ENCODE measurements at places on chromosomes 2 and 18.

DNA sequence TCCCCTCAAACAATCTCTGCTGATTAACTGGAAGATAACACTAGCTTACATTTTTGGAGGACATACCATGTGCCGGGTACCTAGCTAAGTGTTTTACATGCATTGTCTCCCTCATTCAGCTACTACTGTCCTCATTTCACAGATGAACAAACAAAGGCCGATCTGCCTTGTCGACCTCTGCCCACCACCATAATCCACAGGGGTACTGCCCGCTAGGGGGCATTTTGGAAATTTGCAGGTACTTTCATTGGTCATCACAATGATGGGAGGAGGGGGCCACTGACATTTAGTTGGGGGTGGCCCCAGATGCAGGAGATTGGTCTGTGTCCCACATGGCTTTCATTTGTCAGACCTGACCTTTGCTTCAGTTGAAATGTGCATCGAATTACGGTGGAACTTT lies 3.9 kb upstream of the TMEM163 start:
- DNase-seq, result no peak

- no peak for DNase-seq
These were observed 62.4 kb downstream of the RALBP1 start for GRCh38 chr18:9537677-9538076.

GRCh38 chr18:41461114-41461513 lies 493.9 kb upstream of the PIK3C3 start:
- DNase-seq, result peak; percentile 19

GRCh38 chr2:222943820-222944219 lies 83.0 kb downstream of the ACSL3 start:
- peak; percentile 75 for DNase-seq

GRCh38 chr2:10554961-10555809 lies 107.1 kb upstream of the ODC1 start:
- DNase-seq, result no peak

DNA sequence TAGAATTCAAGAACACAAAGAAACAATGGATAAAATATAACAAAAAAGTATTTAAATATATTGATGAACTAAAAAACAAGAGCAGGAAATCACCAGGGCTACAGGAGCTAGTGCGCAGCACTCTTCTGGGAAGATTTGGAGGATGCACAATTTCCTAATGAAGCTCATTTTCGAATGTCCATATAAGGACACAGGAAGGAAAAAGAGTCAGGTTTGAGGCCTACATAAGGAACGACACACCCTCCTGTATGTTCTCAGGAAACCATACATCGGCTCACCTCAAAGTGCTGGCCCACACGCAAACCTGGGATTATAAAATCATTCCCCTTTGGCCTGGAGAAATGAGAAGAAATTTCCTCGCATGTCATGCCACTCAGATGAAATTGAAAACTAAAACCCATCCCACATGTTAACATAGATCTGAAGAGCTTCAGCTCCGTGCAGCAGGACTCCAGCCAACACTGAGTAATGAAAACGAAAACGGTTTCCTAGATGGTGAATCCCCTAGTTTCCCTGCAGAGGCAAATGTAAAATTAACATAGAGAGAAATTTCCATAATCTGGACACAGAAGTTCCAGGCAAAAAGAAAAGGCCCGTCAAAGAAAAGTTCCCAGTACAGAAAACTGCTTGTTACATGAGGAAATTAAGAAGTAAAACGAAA lies 825.8 kb downstream of the SOCS6 start:
- DNase-seq, result no peak

DNA sequence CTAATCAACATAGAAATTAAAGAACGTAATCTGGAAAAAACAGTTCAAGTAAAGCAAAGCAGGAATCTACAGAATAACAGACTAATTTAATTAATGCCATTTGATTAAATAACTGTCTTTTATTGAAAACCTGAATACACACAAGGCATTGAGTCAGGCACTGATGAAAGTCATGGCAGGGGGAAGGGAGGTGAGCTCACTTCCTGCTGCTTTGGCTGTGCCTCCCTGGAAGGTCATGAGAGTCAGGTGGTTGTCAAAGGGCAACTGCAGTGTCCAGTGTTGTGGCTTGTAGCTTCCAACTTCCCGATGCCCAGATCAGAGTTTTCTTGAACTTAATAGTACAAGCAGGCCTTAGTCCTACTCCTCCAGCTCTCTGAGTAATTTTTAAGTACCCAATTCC lies 180.9 kb downstream of the PID1 start:
- DNase-seq, result no peak

- DNase-seq, result peak; percentile 73
These were observed 142.2 kb upstream of the PXDN start for GRCh38 chr2:1886405-1886992.
